ENCODE measurements at places on chromosomes 11 and 22.

- DNase-seq: no peak
Measured at GRCh38 chr11:85704967-85705366, 19.0 kb upstream of the CCDC89 start.

DNA sequence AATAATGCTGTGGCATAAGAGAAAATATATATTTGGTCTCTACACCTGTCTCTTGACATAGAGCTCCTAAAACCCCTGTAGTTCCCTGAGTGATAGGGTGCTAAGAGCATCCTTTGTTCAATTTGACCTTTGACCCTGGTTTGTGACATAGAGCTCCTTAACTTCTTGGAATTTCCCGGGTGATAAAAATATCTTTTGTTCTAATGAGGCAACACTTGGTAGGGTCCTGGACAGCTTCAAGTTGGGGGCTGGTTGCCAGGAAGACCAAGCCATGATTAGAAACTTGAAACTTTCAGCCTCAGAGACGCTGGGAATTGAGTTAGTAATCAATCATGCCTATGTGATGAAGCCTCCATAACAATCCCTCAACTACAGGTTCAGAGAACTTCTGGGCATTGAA is 105.4 kb downstream of the CASP12 start:
- DNase-seq: no peak

GRCh38 chr11:33672273-33672672 is 28.4 kb downstream of the C11orf91 start:
- no peak for DNase-seq

GRCh38 chr11:115324581-115325432 is 179.4 kb downstream of the CADM1 start:
- peak; percentile 49 for DNase-seq

DNA sequence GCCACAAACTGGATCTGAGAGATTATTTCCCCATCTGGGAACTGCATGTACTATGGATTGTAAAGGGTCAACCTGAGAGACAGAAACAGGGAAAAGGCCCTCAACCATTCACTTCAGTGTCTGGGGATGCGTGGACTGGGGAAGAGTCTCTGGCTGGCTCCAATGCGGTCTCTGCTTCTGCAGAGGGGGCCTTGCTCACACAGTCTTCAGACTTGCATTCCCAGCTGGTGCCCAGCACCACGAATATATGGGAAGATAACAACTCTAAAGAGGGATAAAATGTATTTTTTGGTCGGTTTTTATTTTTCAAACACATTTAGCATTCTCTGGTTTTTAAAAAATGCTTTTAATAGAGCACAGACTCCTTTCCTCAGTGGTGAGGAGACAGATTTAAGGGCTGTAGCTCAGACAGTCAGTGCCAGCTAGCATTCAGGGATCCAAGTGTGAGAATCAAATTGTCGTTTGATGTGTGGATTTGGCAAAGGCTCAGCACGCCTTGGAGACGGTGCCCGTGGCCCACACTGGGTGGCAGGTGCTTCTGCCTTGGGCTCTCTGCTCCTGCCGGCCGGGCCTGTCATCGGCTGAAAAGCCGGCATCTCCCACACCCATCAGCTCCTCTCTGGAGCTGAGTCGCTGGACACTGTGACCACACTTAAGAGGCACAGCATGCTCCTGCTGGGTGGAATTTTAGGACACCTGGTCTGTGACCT is 8.0 kb upstream of the EFCAB6 start:
- DNase-seq: no peak

DNA sequence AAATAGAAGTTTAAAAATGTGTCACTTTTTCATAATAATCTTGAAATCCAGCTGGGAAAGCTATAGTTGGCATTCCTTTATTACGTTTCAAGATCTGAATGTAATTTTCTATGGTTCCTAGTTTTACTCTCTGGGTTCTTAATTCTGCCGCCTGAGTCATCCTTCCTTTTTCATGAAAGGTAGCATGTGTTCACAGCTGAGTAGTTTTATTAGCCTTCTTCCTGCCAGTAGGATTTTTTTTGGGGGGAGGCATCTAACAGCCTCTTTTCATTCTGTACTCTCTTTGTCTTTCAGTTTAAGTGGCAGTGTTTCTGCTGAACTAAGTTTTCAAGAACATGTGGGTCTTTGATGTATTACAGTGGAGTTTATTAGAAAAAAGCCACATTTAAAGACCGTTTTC is 36.5 kb downstream of the OR2AG2 start:
- no peak for DNase-seq

- no peak for DNase-seq
Measured at GRCh38 chr11:67371189-67371910, 2.0 kb downstream of the CLCF1 start.

GRCh38 chr11:11309906-11310305 is 43.1 kb downstream of the CSNK2A3 start:
- no peak for DNase-seq
